ENCODE measurements at places on chromosomes 13 and 19. TPM values are rescaled to one million over a fixed set of nuclear protein-coding genes. Genes with fewer than 3 reads are reported as not detected.

DNA sequence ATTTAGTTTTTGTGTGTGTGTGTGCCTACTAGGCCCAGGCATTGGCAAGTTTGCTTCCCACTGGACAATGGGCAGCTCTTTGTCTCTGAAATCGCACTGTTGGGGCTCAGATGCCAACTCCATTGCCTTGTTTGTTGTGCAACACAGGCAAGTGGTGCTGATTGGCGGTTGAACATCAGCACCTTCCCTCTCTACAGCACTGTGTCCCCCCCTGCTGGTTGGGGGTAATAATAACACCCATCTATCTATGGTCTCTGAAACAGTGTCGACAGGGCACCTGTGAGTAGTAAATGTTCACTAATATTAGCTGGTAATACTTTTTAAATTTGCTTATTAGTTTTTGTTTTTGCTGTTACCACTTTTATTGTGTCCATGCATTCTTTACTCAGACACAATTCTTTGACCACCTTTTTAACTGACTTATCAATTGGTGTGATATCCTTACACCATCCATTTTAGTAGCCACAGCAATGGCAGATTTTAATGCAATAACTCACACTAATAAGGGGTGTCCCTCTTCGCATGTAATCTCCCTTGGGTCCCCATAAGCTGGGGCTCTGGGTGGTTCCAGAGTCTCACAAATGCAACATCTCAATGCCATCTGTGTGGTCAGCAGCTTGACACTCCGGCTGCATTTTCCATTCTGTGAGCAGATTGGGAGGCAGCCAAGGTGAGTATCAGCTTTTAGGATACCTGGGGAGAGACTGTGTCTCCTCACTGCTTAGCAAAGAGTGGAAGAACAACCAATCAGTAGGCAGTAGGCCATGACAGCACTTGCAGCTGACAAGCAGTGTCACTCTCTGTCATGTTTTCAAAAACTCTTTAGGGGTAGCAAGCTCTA lies 47.7 kb upstream of the UQCRFS1 start:
- peak; percentile 28 for DNase-seq

DNA sequence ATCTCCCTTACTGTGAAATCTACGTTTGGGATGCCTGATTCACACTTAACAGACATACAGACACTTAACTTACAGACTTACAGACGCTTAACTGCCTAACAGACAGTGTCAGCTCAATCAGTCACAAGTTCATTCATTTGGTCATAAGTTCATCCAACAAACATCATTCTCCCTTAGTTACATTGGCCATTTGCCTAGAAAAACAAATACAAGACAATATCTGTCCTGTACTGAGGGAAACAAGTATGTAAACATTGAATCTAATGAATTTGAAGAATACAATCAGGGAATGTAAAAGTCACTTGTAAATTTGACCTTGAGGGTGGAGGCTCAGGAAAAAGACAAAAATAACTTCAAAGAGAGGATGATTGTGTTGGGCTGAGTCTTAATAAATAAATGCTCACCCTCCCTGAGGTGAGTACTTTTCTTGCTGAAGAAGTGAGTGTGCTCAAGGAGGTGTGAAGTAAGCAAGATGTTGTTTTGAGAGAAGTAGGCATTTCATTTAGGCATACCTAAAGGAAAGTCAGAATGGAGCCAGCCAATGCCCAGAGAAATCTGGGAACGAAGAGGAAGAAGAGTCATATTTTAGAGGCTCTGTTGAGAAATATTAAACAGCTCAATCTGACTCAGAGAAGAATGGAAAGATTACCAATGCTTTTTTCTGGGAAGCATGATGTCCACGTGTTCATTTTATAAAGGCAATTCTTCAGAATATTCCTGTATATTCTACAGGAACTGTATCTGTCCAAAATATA lies 958.4 kb upstream of the SLC10A2 start:
- DNase-seq = peak; percentile 3

DNA sequence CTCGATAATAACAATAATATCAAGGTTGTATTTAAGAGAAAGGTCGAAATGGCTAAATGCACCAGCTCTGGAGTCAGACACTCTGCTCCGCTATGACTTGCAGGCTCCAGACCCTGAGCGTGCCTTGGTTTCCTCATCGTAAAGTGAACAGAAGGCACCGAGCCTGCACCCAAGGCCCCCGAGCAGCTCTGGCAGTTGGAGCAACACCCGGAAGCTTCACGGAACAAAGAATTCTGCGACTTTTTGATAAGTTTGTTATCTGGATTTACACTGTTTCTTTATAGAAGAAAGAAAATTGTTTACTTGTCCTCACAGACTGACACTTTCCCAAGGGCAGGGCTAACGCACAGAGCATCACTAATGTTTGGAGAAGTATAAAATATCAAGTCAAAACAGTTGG lies 4.4 kb downstream of the GRTP1 start:
- no peak for DNase-seq

DNA sequence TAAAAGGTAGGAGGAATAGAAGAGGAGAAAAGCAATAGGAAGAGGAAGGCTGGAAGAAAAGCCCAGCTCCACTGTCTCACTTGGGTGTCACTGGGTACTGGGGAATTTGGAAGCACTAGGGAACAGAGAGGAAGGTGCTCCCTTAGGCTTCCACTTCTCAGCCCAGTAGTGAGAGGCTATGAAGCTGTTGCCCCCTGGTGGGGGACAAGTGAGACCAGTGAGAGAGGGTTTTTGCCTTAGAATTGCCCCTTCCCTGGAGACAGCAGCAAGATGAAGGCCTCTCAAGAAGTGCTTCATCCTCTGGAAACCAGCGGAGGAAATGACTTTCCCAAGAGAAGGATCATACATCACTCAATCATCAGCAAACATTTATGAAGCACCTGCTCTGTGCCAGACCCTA lies 4.7 kb upstream of the ZNF606 start:
- no peak for DNase-seq

GRCh38 chr19:48963371-48964204 lies 1.5 kb upstream of the FTL start:
- peak; percentile 84 for DNase-seq

DNA sequence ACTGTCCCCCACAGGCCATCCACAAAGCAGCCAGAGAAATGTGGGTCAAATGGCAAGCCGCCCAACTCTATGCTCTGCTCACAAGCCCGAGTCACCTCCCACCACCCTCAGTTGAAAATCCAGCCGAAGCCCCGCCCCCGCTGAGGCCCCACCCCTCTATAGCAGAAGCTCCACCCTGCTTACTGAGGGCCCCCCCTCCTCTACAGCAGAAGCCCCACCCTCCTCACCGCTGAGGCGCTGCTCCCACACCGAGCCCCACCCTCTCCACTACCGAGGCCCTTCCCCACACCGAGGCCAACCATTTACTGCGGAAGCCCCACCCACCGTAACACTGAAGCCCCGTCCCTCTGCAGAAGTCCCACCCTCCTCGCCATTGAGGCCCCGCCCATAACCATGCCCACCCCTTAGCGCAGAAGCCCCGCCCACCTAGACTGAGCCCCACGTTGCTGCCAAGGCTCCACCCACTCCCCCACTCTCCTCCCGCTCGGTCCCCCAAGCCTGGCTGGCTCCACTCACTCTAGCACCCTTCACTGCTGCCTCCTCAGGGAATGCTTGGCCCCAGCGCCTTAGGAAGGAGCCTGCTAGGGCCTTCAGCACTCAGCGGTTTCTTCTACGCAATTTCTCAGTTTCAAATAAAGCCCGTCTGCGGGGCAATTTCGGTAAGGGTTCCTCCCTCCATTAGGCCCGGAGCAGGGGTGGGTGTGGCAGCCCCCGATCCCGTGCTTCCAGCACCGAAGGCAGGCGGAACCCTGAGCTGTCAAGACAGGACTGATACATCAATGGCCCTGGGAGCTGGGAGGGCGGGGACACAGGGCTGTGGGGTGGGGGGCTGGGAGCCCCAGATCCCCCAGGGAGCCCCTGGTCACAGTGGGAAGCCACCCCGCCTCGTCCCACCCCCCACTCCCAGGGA lies 9.0 kb upstream of the MYDGF start:
- no peak for DNase-seq

DNA sequence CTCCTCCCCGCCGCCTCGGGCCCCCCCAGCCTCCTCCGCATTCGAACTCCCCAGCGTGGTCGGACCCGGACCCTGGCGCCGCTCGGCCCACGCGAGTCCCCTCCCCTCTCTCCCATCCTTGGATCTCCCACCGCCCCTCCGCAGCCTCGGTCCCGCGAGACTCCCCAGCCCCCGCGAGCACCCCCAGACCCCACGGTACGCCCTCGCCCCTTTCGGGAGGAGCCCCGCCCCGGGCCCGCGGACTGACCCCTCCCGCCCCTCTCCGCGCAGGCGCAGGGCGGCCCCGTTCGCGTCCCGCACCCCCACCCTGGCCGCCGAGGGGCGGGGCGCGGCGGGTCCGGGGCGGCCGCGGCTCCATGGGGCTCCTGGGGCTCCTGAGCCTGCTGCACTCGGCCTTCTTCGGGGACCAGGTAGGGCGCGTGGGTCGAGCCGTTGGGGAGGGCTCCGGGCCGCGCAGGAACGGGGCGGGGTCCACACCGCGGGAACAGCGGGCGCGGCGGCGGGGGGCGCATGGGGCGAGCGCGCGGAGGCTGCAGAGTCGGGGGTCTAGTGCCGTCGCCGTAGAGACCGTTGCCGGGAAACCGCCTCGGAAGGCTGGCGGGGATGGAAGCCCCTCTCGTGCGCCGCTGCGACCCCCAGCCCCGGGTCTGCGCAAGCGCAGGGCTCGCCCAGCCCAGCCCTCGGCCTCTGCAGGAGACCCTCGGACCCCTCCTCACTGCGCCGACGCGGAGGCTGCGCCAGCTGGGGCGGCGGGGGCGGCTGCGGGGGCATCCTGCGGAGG lies 3.8 kb upstream of the APC2 start:
- DNase-seq = no peak

Gene APC2
- total RNA-seq = not detected

Measured in RPMI7951 (cell line).